Mucosa of descending colon (tissue), 3 donors: ENCODE measurements at places on chromosomes 7 and 10. TPM values are rescaled to one million over a fixed set of nuclear protein-coding genes. Genes with fewer than 3 reads are reported as not detected.

Gene CFAP70
- total RNA-seq = 0.94 TPM

- DNase-seq = no peak
Observed at GRCh38 chr10:121032460-121032859, 181.3 kb downstream of the WDR11 start.

Gene TMEM176B
- 338 TPM for total RNA-seq

- no peak for DNase-seq
Observed at GRCh38 chr7:124022551-124022950, 10.3 kb downstream of the TMEM229A start.

Gene DNAJC12
- total RNA-seq = 8.8 TPM

- no peak for DNase-seq
Observed at GRCh38 chr7:12222889-12223579, 11.9 kb downstream of the TMEM106B start.

Gene INHBA
- 0.28 TPM for total RNA-seq

Gene COBL
- 91.8 TPM for total RNA-seq

- DNase-seq = no peak
Observed at GRCh38 chr7:7228472-7228871, 46.1 kb downstream of the C1GALT1 start.

- DNase-seq = peak; percentile 72
Observed at GRCh38 chr10:52779541-52780390, 7.2 kb upstream of the MBL2 start.

Gene MALRD1
- total RNA-seq = 0.41 TPM

Gene PON3
- total RNA-seq = 4.2 TPM

DNA sequence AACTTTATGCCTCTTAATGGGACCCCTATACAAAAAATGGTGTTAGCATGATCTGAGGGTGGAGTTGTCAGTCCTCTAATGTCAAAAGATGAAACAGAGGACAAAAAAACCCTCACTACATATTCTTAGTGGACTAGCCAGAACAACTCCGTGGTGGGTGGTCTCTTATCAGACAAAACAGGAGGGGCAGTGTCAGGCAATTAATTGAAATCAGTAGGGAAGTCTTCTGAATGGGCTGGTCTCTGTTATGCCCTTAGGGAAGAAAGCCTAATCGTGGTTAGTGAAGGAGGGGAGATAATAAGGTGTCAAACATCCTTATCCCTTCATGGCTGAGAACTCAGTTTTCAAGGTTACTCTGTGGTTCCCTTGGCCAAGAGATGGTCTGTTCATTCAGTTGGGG, 909.4 kb downstream of the GRID1 start:
- DNase-seq = no peak

- DNase-seq = no peak
Observed at GRCh38 chr10:88830643-88831268, 20.9 kb downstream of the ANKRD22 start.

- DNase-seq = no peak
Observed at GRCh38 chr10:132858121-132859081, 72.5 kb upstream of the NKX6-2 start.

DNA sequence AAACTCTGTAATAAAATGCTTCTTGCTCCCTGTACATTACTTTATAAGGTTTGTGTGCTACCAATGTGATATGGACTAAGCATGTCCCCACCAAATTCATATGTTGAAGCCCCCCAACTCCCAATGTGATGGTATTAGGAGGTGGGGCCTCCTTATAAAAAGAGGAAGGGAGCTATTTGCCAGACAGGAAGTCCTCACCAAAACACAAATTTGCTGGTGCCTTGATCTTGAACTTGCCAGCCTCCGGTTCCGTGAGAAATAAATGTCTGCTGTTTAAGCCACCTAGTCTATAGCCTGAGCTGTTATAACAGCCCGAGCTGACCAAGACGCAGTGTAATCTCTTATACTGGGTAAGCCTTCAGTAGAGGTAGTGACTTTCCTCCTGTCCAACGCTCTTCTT, 114.5 kb downstream of the INHBA start:
- no peak for DNase-seq

Gene LRRC17
- 1.3 TPM for total RNA-seq

DNA sequence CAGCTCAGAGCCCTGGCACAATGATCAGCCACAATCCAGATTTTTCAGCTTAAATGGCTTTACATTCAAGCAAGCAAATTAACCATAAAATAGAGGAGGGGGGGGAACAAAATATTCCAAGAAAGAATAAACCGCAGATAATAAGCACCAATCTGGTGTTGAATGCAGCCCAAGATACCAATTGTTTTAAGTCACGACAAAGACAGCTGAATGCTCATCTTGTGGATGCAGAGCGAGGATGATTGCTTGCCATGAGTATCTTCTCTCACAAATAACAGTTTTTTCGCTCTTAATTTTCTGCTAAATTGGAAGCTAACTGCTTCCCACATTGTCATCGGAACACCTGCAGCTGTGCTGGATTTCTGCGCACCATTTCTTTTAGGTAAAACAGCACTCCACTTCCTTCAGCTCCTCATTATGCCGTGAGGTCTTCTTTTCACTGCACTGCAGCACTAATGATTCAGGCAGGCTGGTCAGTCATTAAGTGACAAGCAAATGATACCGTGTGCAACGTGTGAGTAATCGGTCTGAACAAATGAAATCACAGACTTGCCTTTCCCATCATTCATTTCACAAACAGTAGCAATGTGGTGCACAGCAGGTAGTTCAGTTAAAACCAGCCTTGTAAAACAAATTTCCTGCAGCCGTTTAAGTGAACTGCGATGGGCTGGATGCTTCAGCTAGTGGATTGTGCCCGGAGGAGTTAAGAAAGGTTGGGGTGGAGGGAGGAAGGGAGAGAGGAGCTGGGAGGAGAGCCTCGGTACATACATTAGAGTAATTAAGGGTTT, 106.4 kb upstream of the CDCA7L start:
- DNase-seq = no peak

Gene ENKUR
- 0.32 TPM for total RNA-seq

- no peak for DNase-seq
Observed at GRCh38 chr7:76272851-76273497, 29.5 kb upstream of the HSPB1 start.

Gene CCL24
- total RNA-seq = 3.4 TPM

DNA sequence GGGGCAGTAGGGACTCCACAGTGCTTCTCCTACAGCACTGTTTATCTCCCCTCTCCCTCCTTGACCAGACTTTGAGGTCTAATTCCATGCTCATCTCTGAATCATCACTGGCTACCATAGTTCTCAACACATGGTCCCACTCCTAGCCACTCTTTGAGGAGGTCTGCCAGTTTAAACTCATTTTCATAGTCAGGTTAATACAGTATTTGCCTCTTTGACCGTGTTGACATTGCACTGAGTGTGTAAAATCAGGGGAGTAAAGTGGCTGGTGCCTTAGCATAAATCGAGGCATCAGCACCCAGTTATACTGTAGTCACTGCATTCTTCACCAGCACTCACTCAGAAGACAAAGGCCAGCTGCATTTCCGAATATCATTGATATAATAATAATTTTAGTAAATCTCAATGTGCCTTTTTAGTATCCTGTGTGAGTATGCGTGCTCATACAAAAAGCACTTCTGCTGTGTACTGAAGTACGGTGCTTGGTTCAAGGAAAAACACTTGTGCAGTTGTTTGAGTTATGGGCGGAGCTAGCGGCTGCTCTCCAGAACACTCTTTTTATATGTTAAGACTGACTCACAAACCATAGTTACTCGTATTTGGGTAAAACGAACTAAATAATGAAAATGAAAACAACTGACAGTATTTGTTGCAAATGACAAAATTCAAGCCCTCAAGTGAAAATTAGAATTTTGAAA, 89.7 kb downstream of the GALNT11 start:
- DNase-seq = peak; percentile 31

GRCh38 chr7:123860848-123861247, 15.9 kb downstream of the HYAL4 start:
- DNase-seq = no peak

GRCh38 chr7:38822549-38822948, 86.4 kb downstream of the VPS41 start:
- DNase-seq = no peak

Gene PRSS58
- not detected for total RNA-seq

- DNase-seq = no peak
Observed at GRCh38 chr7:1858435-1859265, 188.6 kb downstream of the ELFN1 start.

DNA sequence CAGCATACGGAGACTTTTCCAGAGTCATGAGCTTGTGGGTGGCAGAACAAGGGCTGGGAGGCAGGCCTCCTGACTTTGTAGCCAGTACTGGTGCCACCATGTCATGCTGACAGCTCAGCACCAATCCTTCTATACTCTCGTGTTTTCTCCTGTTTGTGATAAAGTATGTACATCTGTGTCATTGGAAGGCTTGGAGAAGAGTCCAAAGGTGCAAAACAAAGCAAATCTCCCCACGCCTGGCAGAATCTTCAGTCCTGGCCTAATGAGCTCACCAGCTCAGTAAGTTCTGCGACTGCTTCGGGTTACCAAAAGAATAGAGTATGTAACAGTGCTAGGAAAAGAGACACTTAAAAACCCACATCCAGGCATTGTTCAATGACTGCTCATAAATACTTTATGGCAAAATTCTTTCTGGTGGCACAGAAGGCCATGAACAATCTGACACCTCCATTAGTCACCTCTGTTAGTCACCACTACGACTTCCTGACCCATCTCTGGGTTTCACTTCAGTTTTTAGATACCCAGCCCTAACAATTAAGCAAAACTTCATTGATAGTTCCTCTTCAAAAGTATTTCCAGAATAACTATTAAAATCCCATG, 24.5 kb downstream of the STEAP1 start:
- no peak for DNase-seq

- no peak for DNase-seq
Observed at GRCh38 chr7:209906-210305, 17.5 kb downstream of the FAM20C start.

GRCh38 chr7:70654979-70655378, 477.0 kb upstream of the GALNT17 start:
- no peak for DNase-seq

GRCh38 chr7:249989-250388, 40.0 kb upstream of the FOXL3 start:
- no peak for DNase-seq

- DNase-seq = no peak
Observed at GRCh38 chr10:132961420-132961786, 19.0 kb upstream of the CFAP46 start.

Gene NODAL
- total RNA-seq = not detected

Gene FAM25C
- total RNA-seq = not detected

DNA sequence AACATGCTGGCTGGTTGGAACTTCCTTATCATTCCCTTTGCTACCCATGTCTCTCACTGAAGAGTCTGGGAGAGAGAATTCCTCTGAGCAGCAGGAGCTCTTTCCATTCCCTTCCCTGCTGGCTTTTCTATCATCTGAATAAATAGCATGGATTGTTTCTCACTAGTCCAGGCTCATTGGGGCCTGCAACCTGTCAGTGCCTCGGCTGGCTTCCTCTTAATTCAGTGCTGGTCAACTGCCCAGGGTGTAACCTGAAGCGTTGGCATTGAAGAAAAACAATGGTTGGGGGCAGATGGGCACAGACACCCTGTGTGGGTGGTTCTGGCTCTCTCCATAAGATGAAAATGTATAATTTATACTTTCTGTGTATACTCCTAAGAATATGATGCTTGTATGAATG, 155.6 kb downstream of the ANLN start:
- no peak for DNase-seq

DNA sequence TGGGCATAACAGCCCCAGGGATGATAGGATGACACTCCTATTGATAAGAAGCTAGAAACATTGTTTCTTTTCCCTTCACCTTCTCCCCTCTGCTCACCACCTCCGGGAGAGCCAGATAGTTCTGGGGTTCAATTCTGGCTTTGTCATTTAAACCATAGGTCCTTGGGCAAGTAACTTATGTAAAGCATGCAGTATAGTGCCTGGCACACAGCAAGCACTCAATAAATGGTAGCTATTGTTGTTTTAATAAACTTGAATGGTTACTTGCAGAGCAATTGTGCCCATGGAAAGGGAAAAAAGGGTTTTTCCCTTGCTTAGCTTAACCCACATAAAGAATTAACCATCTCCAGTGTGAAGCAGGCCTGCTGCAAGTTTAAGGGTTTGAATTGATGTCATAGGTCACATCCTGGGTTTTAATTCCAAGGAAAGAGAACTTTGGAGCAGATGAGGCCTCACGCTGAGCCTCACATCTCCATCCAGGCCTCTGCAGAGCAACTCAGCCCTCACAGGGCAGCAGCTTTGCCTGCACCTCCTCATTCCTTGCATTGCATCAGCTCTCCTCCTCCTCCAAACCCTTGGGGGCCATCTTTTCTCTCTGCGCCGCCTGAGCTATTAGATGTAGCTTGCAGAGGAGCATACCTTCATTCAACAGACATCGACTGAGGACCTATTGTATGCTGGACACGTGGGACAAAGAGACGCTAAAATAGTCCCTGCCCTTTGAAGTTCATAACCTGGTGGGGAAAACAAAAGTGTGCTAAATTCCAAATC, 22.9 kb downstream of the ZNF775 start:
- DNase-seq = no peak

DNA sequence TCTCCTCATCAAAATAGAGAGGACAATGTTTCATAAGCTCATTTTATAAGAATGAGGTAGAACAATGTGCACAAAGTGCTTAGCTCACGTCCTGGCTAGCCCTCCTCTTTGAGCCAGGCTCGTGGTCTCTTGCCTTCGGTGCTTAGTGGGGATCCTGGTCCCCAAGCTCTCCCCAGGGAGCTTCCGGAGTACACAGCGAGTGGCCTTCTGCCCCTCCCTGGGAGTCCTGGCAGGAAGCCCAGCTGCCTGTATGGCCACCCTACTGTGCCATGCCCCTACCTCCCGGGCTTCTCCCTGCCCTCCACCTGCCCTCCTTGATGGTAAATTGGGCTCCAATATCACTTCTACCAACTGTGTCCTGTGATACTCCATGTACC, 868 bp downstream of the MYO1G start:
- DNase-seq = no peak

DNA sequence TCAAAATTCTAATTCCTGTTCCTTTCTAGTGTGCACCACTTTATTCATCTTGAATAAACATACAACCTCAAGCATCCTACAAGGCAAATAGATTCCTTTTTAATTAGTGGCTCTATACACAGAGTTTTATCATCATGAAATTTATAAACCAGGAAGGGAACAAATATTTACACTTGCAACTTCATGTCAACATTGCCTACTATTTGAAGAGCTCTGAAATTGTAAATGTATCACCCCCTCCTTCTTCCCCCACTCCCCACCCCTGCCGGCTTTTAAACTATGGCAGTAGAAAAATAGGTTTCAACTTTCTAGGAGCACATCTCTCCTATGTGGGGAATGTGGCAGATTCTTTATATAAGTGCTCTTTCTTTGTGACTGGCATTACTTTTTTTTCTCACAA, 49.6 kb downstream of the KAT6B start:
- no peak for DNase-seq
